ENCODE measurements at places on chromosomes 7 and 10.

DNA sequence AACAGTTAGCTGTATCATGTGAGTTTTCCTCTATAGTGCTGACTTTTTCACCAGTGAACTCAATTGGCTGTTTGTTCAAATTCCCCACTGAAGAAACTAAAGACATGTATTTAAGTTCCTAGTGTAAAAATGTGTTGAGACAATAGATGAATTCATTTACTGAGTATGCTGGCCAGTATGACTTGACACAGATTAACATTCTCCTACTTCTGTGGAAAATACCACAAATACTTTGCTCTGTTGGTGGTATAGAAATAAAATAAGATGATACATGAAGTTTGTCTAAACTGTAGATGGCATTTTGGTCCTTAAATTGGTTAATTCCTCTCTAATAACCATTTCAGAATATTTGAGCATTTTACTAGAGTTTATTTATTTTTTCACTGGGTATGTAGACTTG is 227.7 kb upstream of the TEX47 start:
- DNase-seq = no peak

DNA sequence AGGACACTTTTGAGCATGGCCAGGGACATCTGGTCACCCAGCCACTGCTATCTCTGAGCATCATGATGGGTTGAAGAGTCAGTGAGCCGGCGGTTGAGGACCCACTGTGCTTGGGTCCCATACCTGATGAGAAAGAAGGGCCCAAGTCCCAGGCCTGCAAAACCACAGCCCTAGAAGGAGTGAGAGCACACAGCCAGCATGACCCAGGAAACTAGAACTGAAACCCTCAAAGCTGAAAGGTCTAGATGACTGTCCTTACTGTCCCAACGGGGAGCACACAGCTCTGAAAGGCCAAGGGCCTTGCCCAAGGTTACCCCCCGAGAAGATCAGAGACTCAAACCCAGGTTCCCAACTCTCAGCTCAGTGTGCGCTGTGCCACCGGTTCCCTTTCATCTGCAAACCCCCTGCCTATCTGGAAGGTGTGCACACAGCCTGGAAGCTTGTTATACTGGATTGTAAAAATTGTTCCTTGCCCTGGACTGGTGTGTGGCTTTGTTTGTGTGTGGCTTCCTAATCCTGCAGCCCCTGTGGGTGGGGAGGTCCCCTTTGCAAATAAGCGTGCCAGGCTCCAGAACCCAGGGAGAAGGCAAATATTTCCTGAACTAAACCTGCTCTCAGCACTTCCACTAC is 22.6 kb upstream of the PSAP start:
- no peak for DNase-seq

- DNase-seq = no peak
These were observed 78.1 kb upstream of the EGFR start for GRCh38 chr7:54940748-54941147.

DNA sequence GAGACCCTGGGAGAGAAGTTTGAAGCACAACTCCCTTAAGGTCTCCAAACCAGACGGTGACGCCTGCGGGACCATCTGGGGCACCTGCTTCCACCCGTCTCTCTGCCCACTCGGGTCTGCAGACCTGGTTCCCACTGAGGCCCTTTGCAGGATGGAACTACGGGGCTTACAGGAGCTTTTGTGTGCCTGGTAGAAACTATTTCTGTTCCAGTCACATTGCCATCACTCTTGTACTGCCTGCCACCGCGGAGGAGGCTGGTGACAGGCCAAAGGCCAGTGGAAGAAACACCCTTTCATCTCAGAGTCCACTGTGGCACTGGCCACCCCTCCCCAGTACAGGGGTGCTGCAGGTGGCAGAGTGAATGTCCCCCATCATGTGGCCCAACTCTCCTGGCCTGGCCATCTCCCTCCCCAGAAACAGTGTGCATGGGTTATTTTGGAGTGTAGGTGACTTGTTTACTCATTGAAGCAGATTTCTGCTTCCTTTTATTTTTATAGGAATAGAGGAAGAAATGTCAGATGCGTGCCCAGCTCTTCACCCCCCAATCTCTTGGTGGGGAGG is 10.8 kb downstream of the SERPINE1 start:
- no peak for DNase-seq

DNA sequence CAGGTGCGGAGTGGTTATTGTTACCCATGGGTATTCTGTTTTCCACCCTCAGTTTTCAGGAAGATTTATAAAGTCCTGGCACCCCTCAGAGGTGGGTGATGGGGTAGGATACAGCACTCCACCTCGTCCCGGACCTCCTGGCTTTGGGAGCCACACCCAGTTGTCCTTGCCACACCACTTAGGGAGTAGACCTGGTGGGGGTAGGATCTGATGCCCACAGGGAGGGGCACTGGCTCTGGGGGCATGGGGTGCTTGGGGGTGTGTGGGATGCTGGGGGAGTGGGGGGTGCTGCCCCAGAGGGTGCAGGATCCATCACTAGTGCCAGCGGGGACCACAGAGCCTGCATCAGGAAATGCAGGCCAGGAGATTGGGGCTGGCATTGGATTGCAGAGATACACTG is 4.5 kb downstream of the ZNF511 start:
- DNase-seq = no peak

- no peak for DNase-seq
These were observed 61.8 kb downstream of the TACC2 start for GRCh38 chr10:122050811-122051210.

GRCh38 chr10:119304541-119304940 is 97.2 kb downstream of the GRK5 start:
- DNase-seq = no peak

DNA sequence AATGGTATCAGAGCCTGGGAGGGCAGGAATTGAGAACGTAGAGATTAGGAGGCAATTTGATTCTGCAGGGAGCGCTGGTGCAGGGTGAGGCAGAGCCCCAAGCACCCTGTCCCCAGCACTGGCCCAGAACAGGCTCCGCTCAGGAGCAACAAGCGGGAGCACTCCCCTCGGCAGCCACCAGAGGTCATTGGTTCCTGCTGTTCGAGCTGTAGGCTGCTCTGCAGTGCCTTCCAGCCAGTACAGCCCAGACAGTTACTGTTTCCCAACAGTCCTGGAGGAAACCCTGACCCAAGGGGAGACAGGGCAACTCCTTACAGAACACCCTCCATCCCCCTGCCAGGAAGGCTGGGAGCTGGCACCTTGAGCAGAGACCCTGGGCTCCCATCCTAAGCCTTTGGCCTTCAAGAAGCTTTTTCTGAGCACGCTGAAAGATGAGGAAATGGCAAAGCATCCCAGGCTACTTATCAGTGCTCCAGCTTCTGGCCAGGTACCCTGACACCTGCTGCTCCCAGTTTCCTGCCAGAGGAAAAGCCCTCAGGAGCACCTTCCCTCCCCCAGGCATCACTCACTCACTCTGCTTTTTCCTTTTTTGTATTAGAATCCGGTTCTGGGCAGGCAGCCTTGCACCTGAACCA is 71.2 kb upstream of the EFCAB10 start:
- DNase-seq = peak; percentile 46

GRCh38 chr7:115056019-115056418 is 134.1 kb downstream of the MDFIC start:
- no peak for DNase-seq

GRCh38 chr10:71696628-71697326 is 22.8 kb downstream of the C10orf105 start:
- peak; percentile 57 for DNase-seq

DNA sequence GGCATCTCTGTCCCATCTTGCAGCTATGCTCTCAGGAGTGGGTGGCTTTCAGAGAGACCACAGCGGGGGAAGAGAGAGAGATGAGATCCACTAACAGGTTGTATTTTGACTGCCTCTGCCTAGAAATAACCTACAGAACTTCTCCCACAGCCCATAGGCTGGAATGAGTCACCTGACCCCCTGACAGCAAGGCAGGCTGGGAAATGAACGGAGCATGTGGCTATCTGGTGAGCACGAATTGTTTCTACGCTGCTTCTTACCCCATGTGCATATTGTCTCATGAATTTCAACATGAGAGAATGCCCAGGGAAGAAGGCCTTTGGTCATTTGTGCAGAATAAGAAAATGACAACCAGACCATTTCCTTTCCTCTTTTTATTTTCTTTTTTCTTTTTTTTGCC is 151.3 kb downstream of the SNX10 start:
- DNase-seq = no peak

DNA sequence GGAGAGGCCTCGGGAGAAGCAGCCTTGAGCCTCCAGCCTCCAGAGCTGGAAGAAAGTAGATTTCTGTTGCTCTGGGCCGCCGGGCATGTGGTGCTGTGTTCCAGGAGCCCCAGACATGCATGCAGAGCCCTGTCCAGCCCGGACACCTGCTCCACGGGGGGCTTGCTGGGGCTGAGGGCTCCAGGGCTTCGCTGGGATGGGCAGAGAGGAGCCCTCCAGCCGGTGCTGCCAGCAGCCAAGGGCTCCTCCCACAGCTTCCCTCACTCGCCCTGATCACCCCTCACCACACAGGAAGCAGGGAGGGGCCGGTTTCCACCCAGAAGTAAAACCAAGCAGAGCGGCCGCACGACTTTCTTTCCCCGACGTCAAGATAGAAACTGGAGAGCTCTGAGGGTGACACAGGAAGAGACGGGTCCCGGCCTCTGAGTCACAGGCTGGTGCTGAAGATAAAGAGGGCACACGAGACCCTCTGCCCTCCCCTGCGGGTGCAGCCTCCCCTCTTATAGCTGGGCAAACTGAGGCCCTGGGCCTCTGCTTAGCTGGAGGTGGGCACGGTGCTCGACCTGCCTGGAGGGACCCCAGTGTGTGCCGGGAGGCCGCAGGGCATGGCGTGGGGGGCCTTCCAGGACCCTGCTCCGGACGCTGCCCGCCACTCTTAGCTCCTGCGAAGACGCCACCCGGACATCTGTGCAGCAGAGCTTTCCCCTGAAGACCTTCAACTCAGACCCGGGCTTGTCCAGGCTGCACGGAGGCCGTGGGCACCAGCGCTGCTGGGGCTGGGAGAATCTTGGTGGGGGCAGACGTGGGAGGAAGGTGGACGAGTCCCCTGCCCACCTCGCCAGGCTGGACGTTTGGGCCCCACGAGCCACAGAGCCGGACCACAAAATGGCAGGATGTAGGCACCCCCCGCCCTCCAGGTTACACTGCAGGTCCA is 31.1 kb downstream of the ADAP1 start:
- peak; percentile 88 for DNase-seq

- DNase-seq = no peak
These were observed 132.3 kb upstream of the POT1 start for GRCh38 chr7:125061776-125062397.

DNA sequence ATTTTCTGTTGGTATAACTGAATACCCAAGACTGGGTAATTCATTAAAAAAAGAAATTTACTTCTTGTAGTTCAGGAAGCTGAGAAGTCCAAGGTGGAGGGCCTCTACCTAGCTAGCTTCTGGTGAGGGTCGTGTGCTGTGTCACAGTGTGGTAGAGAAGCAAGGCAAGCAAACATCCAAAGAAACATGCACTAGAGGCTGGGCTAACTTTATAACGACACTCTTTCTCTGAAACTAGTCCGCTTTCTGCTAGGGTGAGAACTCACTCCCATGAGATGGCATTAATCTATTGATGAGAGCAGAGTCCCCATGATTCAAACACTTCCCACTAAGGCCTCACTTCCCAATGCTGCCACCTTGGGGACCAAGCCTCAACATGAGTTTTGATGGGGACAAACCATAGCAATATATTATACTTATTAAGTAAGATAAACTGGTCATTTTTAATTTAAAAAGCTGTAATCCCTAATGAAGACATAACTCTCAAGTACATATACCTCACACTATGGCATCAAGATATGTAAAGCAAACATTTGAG is 50.8 kb downstream of the PHYHIPL start:
- DNase-seq = no peak

Measured in activated CD4-positive, alpha-beta T cell treated with anti-CD3 and anti-CD28 coated beads for 1 hour (primary cell).